GM04503 (cell line): ENCODE measurements at places on chromosomes 7 and 10.
A peak's percentile ranks its signal among the peaks of the same experiment; 100 is the strongest.

DNA sequence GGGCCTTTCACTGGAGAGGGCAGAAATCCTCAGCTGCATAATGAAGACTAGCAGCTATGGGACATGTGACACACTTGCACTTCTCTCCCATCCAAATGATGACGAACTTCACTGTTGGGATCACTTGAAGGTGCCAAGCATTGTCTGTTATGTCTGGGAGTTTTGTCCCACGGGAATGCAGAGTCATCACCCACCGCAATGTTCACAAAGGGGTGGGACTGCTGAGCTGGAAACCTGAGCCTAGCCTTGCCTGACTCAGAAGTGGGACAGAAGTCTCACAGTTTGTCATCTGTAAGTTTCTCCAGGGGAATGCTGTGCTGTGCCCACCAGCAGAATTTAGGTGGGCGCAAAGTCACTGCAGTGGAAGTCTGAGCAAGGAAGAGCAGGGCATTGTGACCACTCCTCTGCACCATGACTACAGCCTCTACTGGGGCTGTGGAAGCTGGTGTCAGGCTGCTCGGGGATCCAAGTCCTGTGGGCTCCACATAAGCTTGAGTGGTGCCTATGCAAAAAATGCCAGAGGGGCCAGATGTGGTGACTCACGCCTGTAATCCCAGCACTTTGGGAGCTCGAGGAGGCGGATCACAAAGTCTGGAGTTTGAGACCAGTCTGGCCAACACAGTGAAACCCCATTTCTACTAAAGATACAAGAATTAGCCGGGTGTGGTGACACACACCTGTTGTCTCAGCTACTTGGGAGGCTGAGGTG is 472.0 kb upstream of the CNTNAP2 start:
- DNase-seq = no peak

- DNase-seq = no peak
These were observed 42.6 kb upstream of the WNT16 start for GRCh38 chr7:121286186-121286585.

DNA sequence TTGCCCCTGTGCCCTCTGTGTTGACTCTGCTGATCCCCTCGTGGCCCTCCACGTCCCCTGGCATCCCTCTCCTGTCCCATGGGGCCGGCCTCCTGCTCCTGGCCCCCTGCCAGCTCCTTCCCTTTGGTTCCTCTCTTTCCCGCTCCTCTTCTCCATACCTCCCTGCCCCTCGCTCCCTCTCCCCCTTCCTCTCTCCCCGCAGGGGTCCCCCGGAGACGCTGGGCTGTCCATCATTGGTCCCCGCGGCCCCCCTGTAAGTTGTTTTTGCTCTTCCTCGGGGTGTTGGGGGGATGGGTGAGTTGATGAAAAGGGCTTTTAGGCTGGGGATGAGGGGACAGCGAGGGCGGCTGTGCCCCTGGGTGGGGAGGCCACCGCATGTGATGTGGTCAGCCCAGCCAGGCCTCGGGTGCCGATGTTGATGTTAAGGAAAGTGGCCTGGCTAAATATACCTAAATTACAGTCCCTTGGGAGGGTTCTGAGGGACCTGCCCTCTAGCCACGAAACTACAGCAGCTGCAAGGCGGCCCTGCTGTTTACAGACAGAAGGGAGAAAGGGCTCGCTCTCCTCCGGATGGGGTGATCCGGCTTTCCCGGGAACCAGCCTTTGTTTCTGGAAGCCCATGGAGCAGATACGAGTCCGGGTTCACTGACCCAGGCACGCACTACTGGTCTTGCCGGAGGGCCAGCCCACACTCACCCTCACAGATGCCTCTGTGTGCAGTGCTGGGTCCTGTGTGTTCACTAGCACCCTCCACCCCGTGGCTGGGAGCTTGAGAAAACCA is 78.8 kb downstream of the COL13A1 start:
- no peak for DNase-seq

- no peak for DNase-seq
These were observed 9.8 kb upstream of the CYP2C18 start for GRCh38 chr10:94673614-94674321.

GRCh38 chr7:134686786-134687185 is 40.1 kb downstream of the BPGM start:
- DNase-seq = no peak

DNA sequence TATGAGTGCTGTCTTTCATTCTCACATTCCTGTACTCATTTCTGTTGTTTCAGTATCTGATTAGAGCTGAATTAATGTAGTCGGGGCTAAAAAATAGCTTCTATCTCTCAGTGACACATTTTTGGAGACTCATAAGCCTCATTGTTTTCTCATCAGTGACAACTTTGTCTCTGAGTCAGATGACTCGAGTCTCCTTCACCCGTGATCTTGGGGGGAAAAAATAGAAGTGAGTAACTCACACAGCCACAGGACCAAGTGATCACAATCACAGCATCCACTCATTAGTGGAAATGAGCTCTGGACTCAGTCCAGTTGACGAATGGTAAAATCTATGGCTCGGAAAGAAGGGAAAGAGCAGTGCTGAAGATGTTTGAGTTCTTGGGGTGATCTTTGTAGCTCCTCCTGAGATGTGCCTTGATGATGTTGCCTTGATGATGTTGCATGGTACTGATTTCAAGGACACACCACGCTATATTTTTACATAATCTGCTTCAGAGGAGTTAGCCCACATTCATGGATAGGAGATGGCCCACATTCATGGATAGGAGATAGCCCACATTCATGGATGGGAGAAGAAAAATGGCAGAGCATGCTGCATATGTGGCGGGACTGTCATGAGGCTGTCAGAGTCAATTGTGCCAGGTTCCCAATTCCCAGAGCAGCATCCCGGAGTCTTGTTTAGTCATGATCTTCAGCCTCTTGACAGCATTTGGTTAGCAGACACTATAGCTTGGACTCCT is 214.7 kb downstream of the CELF2 start:
- DNase-seq = no peak

GRCh38 chr7:111265394-111265793 is 174.5 kb downstream of the LRRN3 start:
- no peak for DNase-seq

DNA sequence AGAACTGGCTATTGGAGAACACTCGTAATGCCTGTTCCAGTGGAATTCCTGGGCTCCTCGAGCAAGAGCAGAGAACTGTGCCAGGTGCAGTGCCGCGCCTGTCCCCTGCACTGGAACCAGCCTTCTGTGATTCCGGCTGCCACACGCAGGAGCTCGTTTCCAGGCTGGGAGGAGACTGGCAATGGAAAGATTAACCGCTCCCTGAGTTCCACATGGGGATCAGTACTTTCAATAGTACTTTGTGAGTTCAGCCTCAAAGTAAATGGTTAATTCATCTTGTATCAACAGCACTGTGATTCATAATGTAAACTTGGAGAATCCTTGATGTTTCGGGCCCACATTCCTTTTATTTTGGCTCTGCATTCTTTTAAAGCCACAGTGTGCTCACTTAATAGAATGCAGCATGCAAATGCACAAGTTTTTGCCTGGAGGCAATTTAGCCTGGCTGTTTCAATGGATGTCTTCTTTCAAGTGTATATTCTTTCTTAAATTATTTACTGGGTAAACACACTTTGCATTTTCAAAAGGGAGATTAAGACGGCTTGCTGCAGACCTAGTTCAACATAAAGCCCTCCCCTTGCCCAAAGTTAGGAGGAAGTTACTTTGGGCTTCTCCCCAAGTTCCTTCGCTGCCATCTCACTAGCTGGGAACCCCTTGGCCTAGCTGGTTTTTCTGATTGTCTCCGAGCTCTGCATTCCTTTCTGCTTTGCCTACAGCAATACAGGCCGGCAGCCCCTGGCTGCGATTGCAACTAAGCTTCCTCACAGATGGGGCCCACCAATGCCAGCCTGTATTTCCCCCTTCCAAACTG is 138.1 kb upstream of the TCF7L2 start:
- DNase-seq = peak; percentile 95

DNA sequence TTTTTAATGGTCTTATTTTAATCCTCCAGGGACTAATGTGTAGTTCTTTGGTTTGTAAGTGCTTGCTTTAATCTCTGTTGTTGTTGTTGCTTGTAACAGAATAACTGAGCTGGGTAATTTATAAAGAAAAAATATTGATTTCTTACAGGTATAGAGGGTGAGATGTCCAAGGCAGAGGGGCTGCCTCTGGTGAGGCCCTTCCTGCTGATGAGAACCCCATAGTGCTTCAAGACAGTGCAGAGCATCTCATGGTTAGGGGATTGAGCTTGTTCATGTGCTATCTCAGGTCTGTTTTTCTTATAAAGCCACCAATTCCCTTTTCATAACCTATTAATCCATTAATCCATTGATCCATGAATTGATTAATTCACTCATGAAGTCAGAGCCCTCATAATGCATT is 516.3 kb upstream of the KCND2 start:
- DNase-seq = no peak

DNA sequence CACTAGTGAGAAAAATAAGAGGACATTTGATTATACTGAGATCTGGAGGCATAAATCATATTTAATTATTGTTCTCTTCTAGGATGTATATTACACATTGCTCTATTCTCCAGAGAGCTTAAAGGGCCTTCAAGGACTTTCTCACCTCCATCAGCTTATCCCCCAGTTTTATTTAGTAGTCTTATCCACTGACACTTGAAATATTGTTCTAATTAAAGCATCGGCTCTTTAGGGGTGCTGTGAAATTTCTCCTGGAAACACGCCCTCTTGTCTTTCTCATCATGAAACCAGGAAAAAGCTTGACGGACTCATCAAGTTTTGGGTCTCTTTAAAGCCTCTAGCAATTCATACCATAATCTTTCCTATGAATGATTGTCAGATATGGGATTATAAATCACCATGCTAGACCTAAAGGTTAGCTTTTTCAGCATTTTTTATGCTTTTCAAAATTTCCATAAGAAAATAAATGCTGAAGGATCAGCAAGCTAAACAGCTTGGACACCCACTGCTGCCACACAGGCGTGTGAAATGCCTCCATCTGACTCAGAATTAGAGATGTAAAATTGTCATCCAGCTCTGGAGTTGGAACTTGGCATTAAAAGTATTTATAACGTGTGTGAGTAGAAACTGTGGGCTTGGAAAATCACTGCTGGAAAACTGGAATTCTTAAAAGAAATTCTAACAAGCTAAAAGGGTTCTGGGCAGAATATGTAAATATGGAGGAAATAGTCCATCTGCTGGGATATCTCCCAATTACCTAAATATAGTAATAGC is 216.3 kb downstream of the CHRM2 start:
- no peak for DNase-seq

- DNase-seq = no peak
These were observed 260.8 kb upstream of the MKI67 start for GRCh38 chr10:128386816-128387604.

GRCh38 chr10:79066411-79067240 is 2.1 kb upstream of the ZMIZ1 start:
- DNase-seq = no peak

DNA sequence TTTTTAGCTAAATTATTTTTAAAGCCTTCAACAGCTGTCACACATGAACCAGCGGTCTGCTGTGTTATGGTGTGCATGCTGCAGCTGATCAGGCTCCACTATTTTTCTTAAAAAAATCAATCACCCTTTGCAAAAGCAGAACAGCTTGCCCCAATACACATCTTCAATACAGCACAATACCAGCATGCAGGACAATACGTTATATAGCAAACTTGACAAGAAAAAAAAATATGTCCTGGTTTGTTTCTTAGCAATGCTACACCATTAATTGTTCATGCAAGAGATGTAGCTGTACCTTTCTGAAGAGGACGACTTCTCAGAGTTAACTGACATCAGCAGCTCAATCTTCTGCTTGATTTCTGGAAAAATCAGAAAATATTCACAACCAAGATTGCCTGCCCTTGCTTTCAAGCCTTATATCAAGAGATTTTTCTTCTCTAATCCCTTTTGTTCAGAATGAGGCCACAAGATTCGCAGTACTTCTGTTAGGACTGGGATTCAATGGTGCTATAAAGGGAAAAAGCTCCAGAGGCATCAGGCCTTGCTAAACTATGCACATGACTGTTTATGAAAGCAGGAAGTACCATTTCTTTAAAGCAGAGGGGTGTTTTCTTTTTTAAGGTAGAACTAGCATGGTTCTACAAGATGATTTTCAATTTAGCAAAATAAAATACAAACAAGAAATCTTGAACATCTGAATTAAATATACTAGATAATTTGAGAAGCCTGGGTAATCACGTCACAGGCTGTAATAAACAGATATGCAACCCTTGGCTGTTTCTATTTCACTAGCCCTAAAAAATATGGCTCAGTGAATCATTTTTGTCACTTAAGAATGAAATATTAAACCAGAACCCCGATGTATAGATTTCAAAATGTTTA is 120.0 kb downstream of the SRPK2 start:
- peak; percentile 34 for DNase-seq

DNA sequence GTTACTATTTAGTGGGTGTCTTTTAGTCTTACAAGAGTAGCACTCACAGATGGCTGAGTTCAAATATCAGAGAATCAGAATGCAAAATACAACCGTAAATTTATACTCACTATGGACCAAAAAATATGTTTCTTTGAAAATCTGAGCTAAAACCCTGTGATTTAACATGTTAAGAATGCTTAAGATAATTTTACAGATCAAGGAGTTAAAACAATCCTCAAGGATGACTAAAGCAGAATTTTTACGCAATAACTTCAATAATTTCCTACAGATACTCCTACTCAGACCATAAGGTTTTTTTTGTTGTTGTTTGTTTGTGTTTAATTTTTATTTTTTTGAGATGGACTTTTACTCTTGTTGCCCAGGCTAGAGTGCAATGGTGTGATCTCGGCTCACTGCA is 47.9 kb upstream of the CCDC6 start:
- DNase-seq = no peak

DNA sequence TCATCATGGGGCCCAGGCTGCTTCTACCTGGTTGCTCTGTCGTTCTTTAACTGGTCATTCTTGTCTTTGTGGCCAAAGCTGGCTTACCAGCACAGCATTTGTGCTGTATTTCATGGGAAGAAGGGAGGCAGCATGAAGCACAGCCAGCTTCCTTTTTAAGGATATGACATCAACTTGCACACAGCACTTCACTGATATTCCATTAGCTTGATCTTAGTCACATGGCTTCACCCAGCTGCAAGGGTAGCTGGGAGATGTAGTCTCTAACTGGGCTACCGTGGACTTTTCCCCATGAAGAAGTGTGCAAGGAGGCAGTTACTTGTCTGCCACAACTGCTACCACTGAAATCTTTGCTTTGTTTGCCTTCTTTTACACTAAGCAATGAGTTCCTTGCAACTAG is 525.2 kb downstream of the LRMDA start:
- no peak for DNase-seq

DNA sequence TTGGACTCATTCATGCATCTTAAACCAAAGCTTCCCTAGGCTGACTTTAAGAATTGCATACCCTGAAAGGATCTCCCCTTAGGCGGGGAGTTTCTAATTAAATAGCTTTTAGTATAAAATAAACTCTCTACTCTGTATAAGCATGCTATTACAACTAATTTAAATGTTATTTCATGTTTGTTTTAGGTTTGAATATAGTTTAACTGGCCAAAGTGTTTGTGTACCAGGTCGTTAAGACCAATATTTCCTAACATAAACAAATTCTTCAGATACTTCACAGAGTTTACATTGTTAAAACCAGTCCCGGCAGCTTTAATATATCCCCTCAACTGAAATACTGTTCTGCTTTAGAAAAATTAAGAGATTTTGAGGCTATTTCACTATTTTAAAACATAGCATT is 2.3 kb downstream of the GLI3 start:
- no peak for DNase-seq

GRCh38 chr10:62189131-62189530 is 79.5 kb downstream of the RTKN2 start:
- no peak for DNase-seq

- no peak for DNase-seq
These were observed 3.8 kb upstream of the DUSP5 start for GRCh38 chr10:110493832-110494426.
